Astrocyte of the spinal cord (primary cell): ENCODE measurements at places on chromosomes 7 and 10.

DNA sequence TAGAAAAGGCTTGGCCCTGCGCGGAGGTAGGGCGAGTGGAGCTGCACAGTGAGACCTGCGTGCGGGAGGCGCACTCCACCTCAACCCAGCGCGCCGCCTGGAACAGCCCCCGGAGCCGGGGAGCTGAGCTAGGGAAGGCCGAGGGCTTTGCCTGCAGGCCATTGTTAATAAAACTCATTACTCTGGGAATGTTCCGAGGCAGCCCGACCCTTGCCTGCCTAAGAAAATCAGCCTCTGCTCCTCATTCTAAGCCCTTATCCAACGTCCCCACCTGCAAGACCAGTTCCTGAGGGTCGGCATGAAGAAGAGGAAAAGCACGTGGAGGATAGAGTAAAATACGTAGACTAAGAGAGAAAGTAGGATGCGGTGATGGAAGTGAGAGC is 55.3 kb downstream of the C7orf25 start:
- no peak for DNase-seq

- no peak for DNase-seq
Measured at GRCh38 chr7:105816266-105816843, 60.0 kb downstream of the ATXN7L1 start.

DNA sequence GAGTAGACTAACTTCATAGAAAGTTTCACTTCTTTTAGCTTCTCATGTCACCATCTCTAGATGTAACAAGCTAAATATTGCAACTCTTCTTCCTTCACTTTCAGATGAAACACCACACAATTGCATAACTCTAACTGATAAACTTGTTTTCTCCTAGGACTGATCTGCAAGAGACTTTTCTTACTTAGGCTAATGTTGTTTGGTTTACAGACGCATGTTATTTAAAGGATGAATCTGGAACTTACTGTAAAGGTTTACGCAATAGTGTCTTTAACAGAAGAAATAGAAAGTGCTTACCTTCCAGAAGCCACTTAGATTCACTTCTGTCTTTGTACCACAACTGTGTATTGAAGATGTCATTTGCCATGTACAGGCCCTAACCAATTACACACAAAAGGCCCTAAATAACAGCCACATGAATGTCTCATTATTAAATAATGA is 22.1 kb upstream of the ZC3HAV1 start:
- no peak for DNase-seq

DNA sequence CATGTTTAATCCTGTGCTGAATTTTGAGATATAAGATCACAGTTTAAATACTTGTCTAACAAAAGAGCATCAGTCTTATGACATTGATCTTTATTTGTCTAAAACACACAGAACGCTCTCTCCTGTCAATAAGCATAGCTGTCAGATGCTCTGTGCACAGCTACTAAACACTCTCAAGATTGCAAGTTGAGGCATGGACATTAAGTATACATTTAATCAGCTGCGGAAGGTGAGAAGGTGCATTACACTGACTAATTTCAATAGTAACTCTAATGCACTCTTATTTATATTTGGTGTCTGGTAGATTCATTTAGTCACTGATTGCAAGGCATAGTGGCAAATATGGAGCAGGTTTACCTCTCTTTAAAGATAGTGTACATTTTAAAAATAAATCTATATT is 580.3 kb upstream of the NRP1 start:
- DNase-seq, result no peak

DNA sequence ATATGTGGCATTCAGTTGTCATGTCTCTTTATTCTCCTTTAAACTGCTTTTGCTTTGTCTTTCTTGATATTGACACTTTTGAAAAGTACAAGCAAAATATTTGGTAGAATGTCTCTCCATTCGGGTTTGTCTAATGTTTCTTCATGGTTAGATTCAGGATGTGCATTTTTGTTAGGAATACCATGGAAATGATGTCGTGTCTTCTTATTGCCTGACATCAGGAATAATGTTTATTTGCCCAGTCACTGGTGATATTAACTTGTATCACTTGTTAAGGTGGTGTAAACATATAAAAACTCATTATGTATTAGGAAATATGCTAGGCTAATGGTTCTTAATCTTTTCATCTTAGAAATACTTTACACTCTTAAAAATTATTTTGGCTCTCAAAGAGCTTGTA is 43.4 kb downstream of the CDK1 start:
- DNase-seq, result no peak

- DNase-seq, result no peak
Measured at GRCh38 chr10:63627881-63628296, 106.7 kb downstream of the REEP3 start.

DNA sequence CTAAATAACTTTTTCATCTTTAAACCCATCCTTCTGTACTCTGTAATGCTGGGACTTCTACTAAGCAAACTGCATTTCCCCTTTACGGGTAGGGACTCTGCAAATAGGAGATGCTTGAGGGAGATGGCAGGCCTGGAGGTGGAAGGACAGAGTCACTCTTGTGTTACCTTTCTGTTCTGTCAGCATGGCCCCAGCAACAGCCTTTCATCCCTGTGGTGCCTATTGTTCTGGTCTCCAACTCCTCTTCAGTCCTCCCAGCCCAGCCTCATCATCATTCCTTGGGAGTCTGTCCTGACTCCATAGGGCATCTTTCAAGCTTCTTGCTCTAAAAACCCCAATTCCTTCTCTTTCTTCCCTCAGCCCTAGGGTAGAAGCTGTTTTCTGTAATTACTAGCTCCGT is 230.0 kb downstream of the SNX13 start:
- no peak for DNase-seq

DNA sequence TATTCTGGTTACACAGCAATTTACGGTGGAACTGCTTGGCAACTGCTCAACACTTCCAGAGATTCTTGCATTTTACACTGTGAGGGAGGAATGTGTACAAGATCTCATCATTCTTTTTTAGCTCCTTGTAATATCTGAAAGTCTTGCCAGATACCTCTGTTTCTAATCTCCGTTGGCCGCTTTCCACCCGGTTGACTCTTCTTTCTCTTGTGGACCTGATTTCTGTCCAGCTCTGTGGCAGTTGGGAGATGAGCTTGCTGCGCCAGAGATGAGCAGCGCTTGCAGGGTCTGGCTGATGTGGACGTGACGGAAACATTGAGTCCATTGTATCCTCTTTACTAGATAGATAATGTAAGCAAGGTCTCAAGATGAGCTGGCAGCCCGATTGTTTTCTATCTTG is 27.6 kb downstream of the SPAG6 start:
- DNase-seq, result no peak

- peak; percentile 24 for DNase-seq
Measured at GRCh38 chr7:87370660-87371180, 25.3 kb downstream of the CROT start.

DNA sequence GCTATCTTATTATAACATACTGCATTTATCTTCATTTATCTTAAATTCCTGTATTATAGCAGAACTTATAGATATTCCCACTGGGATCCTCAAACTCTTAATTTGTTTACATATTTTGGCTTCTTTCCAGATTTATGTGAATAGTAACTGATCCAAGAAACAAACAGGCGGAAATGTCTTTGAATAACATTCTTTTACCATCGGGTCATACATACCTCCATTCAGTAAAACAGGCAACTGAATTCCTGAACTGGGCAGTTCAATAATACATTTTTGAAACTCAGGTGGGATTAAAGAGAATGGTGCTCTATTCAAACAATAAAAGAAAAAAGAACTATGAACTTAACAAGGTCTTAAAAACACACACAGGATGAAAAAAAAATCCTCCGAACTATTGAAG is 337.4 kb downstream of the CRPPA start:
- peak; percentile 29 for DNase-seq

GRCh38 chr10:12839941-12840611 is 161.4 kb downstream of the CCDC3 start:
- peak; percentile 32 for DNase-seq

DNA sequence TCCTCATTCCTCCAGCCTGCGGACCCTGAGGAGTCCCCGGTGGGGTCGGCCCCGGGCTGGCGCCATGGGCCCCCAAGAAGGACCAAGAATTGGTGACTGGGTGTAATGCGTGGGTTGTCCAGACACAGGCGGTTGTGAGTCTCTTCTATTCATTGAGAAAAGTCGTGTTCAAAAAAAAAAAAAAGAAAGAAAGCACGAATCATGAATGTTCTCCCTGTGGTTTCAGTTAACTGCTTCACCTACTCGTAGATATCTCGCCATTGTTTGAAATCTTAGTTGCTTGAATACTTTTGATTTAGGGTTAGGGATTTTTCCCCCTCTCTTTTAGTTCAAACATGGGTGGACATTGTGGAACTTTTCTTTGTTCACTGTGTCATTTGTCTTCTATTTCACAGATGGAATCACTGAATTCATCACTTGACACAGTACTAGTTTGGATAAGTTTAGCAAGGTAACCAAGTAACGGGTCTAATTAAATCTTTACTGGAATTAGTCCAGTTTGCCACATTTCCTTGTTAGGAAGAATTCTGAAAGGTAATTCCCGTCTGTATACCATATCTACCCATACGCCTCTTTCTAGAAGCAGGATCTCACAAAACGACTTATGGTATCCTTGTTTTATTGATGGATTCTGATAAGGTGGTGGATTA is 775 bp downstream of the STARD3NL start:
- no peak for DNase-seq

DNA sequence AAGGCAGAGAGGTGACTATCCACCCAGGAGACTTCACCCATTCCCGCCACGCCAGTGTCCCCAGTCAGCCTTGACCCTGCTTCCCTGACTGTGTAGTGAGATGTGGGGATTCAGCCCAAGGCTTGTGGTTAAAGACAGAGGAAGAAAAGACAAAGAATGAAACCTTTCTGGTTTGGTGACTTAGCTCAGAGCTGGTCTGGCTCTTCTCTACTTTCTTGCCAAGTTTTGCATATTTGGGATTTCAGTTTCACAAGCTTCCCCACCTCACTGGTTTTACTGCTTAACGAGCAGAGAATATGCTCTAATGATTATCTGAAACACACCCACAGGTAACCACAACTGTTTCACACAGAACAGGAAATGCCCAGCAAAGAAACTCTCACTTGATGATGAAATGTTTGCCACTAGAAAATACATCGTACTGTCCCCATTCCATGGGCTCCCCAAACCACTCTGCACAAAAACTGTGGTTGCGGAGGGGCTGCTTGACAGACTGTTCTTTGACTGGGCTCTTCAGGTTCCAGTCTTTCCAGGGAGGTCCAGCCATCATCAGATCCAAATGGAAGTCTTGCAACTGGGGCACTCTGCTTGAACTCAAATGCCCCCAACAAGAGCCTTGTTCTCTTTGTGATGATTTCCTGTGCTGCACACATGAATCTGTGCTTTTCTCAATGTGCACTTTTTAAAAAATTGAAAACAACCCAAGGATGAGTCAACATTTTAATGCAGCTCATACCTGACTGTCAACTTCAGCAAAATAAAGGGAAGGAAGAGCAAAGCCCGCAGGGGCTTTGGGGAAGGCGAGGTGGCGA is 95.5 kb downstream of the CTBP2 start:
- peak; percentile 76 for DNase-seq

DNA sequence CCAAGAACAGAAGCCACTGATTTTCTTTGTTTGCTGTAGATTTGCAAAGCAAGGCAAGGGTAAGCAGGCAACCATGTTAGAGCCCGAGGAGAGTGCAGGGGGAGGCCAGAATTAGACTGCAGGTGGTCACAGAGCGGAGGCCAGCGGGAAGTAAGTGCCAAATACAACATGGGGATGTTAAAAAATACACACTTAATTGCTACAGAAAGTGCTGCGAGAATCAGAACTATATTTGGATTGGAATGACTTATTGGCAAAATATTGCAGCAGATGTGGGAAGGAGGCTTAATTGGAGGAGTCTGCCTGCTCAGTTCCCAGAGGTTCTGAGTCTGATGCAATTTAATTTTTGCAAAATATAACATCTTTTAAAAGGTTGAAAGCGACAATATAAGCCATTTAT is 49.7 kb upstream of the ADCY1 start:
- no peak for DNase-seq

DNA sequence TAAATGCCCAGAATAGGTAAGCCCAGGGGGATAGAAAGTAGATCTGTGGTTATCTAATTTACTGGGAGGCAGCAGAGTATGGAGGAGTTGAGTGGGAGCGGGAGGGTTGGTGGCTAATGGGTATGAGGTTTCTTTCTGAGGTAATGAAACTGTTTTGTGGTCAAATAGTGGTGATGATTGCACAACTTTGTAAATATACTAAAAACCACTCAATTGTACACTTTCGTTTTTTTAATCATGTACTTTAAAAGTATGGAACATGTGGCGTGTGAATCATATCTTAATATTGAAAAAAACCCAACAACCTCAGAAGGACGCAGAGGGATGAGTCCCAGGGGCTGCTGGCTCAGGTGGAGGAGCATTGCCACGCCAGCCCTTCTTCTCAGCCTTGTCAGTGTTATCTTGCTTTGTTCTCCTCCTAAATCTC is 118.1 kb downstream of the WDR11 start:
- DNase-seq, result peak; percentile 17

DNA sequence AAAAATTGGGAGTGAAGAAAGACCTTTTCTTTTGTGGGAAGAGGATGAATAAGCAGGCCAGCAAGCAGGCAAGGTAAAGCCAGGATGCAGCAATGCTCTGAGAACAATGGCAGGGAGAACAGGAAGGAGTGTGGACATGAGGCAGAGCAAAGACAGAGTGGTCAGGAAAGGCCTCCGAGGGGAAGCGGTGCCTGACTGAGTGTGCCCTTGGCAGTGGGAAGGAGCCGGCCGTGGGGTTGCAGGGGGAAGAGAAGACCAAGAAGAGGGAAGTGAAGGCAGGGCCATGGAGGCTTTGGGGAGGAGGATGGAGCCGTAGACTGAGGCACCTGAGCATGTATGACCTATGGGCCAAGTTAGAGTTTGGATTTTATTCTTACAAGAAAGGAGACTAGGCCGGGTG is 21.9 kb upstream of the ZNF212 start:
- DNase-seq, result no peak

DNA sequence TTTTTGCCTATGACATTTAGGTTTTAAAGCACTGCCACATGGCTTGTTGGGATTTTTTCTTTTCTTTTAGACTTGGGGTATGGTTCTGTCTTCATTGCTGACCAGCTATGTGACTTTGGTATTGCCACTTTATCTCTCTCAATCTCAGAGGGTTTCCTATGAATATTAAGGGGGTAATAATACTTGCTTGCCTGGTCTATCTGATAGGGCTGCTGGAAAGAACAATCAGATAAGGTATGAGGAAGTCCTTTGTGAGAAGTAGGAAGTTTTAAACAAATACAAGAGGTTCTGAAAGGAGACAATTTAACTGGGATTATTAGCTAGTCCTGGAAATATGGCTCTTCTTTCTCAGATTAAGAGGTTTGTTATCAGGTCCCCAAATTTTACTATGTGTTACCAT is 80.8 kb downstream of the ZNF92 start:
- DNase-seq, result no peak

DNA sequence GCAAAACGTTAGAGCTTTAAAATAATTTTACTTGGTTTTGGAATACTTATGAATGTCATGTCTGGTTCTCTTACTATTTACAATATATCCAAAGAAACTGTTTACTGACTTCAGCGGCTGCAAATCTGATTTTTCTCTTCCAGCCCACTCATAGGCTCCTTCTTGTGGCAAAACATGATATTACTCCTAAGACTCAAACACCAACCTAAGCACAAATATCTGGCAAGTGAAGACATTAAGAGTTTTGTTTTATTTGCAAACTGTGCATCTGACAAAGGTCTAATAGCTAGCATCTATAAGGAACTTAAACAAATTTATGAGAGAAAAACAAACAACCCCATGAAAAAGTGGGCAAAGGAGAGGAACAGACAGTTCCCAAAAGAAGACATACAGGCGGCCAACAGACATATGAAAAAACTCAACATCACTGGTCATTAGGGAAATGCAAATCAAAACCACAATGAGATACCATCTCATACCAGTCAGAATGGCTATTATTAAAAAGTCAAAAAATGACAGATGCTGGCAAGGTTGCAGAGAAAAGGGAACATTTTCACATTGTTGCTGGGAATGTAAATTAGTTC is 20.3 kb upstream of the GJC3 start:
- peak; percentile 5 for DNase-seq
